ENCODE measurements at places on chromosomes 5 and 9.

GRCh38 chr9:94760010-94760409 is 33.5 kb downstream of the AOPEP start:
- DNase-seq, result no peak

DNA sequence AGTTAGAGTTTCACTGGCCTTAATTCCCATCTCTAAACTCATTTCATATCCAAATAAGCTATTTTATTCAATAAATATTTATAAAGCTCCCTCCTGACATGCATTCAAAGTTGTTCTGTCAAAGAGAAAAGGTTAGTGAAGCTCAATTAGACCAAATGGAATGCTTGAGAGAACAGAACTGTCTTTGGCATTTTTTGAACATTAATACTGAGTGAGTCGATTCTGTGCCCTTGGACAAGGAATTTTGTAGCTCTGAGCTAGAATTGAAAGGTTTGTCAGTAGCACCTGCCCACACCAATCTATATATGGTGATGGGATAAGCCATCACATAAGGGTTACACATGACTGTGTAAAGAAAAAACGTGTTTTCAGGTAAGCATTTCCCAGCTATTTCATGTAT is 631.2 kb upstream of the CCNG1 start:
- no peak for DNase-seq

- no peak for DNase-seq
These were observed 188.3 kb upstream of the MEF2C start for GRCh38 chr5:89071101-89071940.

- DNase-seq, result no peak
These were observed 25.3 kb downstream of the YIPF5 start for GRCh38 chr5:144144956-144145751.

DNA sequence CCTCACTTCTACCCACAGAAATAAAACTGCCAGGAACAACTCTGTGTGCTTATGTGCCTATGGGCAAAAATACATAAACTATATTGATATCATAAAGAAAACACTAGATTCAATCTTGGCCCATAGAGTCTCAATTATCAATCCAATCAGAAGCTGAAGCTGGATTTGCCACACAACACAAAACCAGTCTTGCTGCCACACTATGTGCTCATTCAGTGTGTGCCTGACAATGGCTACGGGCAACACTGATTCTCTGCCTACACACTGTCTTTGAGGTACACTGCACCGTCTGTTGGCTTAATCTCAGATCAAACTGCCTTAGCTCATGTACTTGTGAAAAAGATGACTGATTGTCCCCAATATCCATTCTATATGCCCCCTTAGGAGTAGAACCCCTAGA is 35.4 kb downstream of the ARL15 start:
- DNase-seq, result no peak
